ENCODE measurements at places on chromosomes 7 and 10.

GRCh38 chr10:100995181-100995580 lies 4.4 kb upstream of the LZTS2 start:
- no peak for DNase-seq

DNA sequence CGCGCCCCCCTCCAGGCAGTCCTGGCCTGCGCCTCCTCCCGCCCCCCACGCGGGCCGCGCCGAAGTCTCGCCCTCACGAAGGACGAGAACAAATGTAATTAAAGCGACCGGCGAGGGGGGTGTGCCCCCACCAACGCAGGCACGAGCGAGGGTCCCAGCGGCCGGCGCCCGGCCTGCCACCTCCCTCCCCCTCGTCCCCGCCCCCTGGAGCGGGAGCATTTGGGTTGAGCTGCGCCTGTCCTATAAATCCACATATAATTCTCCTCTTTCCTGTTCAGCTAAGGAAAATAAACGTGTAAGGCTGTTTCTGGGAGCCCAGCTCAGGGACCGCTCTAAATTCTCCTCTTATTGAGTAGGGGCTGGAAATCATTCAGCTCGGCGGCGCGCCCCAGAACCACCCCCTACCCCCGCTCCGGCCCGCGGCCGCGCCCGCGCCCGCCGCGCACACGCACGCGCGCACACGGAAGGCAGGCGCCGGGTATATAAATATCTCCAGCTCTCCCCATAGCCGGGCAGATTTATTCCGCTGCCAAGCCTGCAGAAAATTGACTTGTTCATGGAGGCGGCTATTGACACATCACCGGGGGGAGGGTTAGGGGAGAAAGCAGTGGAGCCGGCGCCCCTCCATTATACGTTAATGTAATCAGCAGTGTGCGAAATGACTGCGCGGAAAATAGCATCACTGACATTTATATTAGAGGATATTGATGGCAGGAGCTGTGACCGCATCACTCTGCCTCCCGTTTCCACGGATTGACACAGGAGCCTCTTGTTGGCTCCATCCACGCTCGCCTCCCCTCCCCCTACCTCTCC lies 61.6 kb upstream of the BTRC start:
- no peak for DNase-seq

- DNase-seq = no peak
Observed at GRCh38 chr10:4262449-4262848, 477.4 kb upstream of the KLF6 start.

DNA sequence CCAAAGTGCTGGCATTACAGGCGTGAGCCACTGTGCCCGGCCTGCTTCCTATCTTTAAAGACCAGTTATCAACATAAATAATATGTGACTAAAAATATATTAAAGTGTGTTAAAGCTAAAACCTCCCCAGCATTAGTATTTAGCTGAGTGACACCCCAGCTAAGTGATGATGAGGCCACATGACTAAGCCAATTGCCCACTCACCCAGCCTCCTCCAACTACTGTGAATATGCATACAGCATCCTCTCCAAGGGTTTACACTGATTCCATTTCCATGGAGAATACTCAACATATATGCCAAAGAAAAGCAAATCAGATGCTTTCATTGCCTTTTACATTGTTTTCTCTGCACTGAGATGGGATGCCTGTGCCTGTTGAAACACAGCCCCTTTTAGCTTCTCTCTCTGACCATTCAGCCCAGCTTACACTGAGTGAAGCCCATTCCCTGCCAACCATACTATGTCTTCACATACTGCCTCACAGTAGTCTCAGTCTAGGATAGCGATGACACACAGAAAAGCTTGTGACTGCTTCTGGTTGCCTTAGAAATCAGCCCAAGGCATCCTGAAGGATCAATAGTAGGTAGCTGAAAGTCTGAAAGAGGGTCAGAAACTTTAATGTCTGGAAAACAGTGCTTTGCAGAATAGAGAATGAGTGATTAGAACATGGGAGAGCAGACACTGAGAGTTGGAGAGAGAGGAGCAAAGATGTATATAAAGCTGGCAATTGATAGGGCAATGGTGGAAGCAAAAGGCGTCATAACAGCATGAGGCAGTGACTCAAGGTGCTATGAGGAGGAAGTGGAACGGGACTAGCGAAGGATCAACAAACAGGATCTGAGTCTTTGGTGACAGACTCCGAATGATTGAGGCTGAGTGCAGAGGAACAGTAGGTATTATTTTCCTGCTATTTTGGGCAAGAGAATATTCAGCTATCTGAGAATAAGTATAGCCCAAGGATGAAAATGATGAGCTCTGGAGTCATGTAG lies 19.8 kb upstream of the ATE1 start:
- no peak for DNase-seq

Data from activated T-helper 9 cell treated with anti-CD3 and anti-CD28 coated beads, Interleukin-2, amount 50 U/mL, for 16 hours (primary cell).